ENCODE measurements at places on chromosomes 1 and 21.

GRCh38 chr1:21550097-21550496, 40.9 kb downstream of the ALPL start:
- DNase-seq = no peak

DNA sequence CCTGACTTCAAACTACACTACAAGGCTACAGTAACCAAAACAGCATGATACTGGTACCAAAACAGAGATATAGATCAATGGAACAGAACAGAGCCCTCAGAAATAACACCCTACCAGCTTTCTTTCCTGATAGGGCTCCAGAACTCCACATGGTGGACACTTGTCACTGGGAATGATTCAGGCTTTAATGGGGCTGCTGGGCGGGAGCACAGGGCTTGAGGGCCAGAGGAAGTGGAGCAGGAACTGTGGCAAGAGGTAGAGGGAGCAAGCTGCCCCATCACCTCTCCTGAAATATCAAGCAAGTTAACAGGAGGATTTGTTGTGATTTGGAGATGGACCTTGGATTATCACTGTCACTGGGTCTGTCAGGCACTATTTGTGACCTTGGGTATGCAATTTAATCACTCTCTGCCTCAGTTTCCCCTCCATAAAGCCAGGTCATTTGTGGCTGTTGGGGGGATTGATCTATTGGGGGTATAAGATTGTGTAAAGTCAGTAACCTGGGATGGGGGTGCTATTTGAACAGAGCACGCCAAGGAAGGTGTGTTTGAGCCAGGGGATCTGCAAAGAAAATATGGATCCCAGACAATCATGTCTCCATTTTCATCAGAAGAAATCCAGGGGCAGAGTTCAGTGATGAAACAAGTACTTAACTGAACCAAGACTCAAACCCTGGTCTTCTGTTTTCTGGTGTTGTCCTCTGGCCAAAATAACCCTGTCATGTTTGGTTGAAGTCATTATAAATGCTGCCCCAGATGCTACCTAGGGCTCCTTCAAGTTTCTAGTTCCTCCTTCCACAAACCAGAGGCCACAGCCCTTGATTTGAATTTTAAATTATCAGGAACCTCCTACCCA, 25.2 kb downstream of the ETS2 start:
- no peak for DNase-seq

DNA sequence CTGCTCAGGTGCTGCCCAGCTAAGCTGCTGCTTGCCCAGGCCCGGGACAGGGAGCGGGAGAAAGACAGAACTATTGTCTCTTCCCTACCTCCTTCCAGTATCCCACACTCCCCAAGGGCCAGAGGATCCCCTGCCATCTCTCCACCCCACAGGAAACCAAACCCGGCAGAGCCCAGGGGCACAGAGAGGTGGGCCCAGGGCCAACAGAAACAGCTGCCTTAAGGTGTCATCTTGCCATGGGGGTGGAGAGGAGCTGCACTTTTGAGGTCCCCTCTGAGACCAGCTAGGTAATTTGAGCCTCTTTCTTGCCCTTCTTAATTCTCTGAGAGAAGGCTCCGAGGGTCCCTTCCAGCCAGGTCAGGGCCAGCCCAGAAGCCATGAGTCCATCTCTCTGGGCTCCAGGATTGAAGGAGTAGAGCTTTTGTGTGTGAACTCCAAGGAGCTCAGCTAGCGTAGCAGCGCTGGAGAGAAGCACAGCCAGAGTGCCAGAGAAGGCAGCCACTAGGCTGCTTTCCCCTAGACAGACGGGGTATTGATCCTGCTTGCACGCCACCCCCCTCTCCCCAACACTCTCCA, 9.7 kb upstream of the GPR61 start:
- no peak for DNase-seq

DNA sequence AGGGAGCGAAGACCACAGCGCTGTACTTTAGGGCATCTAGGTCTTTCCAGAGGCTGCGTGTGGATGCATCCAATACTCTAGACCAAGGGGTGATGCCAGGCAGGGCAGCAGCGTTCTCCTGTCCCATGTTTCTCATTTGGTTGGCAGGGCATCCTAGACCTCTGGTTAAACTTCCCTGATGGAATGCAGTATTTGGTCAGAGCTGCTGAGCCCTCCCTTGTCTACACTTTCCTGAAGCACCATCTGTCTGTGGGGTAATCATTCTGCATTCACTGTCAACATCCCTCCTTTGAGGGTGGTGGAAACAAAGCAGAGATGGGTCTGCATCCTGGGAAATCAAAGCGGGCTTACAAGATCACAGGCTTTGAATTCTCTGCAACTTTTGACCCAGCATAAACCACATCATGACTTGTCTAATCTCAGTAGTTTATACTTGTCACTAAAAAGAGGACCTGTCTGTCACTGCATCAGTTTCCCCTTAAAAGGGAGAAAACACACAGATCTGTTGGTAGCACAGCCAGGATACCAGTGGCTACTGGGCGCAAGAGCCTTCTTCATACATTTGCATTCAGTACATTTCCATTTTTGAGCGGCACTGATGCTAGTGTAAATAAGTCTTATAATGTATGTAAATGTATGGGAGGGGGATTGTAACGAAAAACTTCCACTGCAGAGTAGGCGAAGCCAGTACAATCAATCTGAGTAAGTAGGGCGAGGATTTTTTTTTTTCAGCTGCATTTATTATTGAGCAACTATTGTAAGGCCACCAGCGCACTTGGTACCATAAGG, 106.3 kb downstream of the GALNT2 start:
- no peak for DNase-seq

- no peak for DNase-seq
These were observed 33.4 kb downstream of the DIPK1A start for GRCh38 chr1:92927870-92928269.
